ENCODE measurements at places on chromosomes 5 and 9.

- no peak for DNase-seq
These were observed 10.0 kb downstream of the TMEM174 start for GRCh38 chr5:73183000-73183399.

DNA sequence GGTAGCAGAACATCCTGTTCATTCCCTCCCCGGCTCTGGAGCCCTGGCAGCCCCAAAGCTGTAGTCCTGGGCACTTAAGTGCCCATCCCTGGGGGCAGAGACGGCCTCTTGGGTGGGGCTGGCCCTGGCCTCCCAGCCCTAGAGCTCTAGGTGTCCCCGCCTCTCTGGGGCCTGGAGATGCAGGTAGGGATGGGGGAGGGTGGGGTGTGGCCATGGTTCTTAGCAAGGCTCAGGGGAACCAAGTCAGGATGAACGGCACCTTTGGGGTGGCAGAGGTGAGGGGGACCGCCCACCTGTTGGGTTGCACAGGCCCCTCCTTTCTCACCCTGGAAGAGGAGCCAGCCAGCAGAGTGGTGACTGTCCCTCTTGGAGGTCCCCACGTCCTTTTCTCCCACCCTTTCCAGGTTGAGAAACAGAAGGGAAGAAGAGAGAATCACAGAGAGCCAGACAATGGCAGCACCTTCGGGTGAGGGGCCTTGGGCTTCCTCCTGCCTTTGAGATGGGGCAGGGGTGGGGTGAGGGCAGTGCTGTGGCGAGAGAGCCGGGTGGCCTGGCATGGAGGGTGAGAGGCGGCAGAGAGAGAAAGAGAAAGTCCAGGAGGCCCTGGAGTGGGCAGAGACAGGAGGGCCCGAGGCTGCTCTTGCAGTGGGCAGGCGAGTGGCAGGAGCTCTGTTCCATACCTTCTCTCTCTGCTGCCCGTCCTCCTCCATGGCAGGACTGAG, 2.3 kb downstream of the CRAT start:
- no peak for DNase-seq

DNA sequence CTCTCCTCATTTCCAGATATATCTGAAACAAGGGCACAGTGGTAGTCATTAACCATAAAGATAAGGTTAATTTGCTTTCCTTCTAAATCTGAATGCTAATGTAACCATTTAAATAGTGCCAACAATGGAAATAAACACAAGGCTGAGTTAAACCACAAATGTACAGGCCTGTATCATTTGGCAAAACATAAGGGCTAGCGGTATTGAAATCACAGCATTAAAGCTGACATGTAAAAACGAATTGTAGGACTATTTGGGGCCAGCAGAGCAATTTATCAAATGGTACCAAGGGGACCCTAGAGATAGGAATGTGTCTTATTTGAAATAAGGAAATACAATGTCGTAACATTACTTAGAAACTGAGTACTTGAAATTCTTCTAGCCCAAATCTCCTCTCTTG, 247.5 kb upstream of the RPS23 start:
- DNase-seq = no peak

DNA sequence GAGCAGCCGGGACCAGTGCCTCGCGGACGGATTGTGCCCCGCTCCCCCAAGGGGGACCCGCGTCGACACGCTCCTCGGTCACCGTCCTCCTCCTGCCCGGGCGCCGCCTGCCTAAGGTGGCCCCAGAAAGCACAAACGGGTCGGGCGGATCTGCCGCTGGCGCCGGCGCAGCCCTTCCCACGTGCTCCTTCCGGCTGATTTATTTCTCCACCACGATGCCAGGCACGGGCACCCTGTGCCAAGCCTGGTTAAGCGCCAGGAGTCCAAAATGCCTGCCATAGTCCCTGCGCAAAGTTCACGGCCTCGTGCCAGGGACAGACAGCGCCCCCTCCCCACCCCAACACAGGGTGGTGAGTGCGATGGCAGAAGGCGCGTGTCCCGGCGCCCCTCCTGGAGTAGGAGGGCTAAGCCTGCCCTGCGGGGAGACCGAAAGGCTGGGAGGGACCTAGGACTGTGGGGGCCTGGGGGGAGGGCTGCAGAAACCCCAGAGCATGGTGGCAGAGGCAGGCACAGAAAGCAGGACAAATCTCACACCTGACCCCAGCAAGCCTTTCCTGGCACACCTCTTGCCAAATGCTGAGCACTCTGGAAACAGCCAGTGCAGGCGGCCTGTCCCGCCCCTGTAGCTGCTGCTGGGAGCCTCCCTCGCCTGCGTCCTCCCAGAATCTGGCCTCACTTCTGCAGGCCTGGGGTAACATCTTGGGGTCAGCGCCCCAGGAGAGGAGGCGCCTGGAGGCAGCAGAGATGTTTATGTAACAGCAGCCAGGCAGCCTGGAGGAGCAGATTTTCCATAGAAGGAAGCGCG, 1.1 kb upstream of the NOTCH1 start:
- no peak for DNase-seq

GRCh38 chr5:54678737-54679136, 161.2 kb downstream of the SNX18 start:
- DNase-seq = no peak

DNA sequence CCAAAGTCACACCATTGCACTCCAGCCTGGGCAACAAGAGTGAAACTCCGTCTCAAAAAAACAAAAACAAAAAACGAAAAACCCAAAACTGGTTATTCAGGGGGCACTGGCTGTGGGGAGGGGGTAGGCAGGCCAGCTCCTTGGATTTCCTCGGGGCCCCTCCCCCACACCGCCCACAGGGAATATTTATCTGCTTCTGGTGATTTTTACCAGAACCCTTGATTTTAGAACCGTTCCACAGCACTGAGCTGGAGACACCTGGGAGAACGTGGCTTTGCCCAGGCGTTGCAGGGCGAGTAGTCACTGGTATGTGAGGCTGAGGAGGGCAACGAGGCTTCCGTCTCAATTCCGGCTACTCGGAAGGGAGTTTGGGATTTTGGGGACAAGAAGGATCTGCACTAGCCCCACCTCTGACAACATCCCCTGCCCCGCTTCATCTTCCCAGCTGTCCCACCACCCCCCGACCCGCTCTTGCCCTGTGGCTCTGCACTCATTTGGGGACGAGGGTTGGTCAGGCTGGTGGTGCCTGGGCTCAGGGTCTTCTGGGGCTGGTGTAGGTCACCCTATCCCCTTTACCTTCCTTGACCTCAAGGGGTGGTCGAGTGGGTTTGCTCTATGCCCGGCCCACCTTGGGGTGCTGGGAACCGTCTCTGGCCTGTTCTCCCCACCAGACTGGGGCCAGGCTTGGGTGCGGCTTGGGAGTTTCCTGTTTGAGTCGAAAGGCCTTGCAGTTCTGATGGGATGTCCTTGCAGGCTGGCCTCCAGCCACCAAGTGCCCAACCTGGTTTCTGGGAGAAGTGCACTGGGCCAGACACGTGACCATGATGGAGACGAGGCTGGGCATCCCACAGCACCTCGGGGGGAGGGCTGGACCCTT, 3.5 kb downstream of the AHRR start:
- DNase-seq = no peak

GRCh38 chr9:124016175-124017050, 4.8 kb downstream of the LHX2 start:
- no peak for DNase-seq

DNA sequence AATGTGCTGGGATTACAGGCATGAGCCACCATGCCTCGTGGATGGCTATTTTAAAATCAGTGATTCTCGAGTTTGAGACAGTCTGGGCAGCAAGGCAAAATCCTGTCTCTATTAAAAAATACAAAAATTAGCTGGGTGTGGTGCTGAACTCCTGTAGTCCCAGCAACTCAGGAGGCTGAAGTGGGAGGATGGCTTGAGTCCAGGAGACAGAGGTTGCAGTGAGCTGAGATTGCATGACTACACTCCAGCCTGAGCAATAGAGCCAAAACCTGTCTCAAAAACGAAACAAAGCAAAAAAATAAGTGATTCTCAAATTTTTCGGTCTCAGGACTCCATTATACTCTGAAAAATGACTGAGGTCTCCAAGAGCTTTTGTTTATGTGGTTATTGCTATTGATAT, 47.9 kb upstream of the HSPA9 start:
- DNase-seq = no peak

DNA sequence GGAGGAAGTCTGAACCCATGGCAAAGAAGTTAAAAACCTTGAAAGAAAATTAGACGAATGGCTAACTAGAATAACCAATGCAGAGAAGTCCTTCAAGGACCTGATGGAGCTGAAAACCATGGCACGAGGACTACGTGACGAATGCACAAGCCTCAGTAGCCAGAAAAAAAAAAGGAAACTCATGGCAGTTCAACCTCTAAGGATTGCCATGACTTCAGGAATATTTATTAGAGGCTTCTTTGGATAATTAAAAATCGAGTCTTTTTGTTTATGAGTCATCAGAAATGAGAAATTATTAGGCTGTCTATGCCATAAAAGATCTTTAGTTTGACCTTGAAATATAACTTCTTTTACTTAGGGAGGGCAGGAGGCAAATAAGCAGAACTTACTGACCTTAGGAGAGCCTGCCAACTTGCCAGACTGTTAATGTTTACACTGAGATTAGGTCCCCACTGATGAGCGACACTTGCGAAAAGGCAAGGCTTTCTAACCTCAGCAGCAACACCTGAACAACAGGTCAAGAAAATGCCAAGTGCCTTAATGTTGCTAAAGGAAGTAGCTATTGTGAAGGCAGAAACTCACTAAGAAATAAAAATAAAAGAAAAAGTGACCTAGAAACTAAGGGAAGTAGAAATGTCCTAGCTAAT, 55.2 kb upstream of the TUSC1 start:
- DNase-seq = peak; percentile 74

GRCh38 chr9:85290019-85290418, 451.7 kb downstream of the AGTPBP1 start:
- DNase-seq = no peak

- no peak for DNase-seq
These were observed 60.3 kb downstream of the UBE2QL1 start for GRCh38 chr5:6508931-6509330.

DNA sequence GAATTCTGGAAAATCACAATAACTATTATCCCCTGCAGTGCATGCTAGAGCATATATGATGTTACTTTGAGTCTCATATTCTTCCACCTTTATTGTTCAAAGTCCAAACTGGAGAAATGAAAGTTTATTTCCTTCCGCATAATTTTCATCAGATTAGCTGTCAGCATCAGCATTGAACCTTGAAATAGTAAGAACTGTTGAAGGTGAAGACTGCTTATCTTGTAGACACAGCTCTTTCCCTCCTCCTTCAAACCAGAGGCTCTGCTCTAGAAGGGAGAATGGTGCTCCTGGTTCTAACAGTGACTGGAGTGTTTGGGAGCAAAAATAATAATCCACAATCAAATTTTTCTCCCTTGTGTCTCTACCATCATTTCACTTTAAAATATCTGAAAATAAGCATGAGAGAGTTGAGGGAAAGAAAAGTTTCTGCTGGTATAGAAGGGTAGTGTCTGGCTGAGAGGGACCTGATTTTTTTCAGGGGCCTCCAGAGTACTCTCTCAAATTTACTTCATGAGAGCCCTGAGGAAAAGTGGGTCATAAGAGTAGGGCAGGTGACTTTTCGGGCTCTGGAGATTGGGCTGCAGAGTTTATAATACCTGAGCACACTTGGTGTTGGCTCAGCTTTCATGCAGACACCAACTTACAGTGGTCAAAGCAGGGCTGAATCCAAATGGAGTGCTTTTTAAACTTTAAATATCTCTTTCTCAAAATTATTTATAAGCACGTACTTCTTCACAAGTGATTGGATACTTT, 170.4 kb downstream of the ZDHHC21 start:
- DNase-seq = no peak

DNA sequence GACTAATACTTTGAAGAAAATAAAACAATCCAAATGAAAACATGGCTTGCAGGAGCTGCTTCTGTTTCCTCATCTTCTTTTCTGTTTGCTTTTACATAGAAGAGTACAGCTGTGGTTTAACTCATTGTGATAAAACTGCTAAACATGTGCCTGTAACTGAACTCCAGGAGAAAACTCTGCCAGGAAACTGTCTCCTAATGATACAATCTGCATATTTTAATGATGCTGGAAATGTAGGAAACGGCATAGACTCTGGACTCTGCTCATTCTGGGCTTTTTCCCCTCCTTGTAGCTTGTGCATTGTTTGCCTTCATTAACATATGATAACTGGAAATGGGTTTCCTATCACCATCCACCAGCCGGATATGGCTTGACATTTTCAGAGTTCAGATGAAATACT, 813.3 kb upstream of the WWC1 start:
- DNase-seq = no peak

GRCh38 chr9:93122721-93123221, 11.3 kb downstream of the NINJ1 start:
- DNase-seq = no peak

DNA sequence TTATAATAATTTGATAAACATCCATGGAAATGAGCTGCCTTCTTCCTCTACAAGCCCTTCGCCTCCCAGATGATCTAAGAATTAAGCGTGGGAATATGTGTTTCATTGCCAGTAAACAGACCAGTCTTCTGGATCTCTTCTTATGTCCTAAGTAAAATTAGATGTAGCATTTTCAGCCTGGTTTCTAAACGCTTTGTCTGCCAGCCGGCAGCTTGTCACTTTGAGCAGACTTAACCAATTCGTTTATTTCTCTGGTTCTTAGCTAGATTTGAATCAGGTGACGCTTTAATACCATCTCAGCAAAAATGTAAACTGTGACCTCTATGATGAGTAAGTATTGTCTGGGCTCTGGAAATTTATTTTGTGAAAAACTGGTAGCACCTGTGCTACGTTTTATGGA, 380.6 kb upstream of the NUDT12 start:
- no peak for DNase-seq

DNA sequence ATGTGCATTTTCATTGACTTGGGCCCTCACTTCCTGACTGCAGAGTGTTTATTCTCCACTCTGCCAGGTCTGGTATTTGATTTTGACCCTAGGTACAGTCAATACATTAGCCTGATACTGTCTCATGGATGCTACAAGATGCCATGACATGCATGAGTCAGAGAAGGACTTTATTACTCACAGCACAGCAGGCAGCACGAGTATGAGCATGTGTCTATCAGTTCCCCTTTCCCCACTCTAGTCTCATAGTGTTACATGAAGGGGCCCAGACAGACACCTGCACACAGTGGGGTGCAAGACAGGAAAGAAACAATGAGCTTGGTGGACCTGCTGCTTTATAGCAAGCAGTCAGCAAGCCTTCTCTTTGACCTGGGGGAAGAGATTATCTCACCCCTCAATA, 19.6 kb downstream of the ITGA2 start:
- DNase-seq = no peak

Data from epithelial cell of proximal tubule (primary cell).